ENCODE measurements at places on chromosomes 5 and 9.

DNA sequence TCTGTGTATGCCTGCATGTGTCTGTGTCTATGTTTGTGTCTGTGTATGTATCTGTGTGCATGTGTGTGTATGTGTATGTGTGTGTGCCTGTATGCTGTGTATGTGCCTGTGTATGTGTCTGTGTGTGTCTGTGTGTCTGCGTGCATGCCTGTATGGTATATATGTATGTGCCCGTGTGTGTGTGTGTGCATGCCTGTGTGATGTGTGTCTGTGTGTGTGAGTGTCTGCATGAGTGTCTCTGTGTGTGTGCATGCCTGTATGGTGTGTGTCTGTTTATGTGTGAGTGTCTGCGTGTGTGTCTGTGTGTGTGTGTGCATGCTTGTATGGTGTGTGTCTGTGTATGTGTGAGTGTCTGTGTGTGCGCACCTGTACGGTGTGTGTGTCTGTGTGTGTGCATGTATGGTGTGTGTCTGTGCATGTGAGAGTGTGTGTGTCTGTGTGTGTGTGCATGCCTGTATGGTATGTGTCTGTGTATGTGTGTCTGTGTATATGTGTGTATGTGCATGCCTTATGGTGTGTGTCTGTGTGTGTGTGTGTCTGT lies 137.1 kb upstream of the IRX2 start:
- DNase-seq, result no peak

DNA sequence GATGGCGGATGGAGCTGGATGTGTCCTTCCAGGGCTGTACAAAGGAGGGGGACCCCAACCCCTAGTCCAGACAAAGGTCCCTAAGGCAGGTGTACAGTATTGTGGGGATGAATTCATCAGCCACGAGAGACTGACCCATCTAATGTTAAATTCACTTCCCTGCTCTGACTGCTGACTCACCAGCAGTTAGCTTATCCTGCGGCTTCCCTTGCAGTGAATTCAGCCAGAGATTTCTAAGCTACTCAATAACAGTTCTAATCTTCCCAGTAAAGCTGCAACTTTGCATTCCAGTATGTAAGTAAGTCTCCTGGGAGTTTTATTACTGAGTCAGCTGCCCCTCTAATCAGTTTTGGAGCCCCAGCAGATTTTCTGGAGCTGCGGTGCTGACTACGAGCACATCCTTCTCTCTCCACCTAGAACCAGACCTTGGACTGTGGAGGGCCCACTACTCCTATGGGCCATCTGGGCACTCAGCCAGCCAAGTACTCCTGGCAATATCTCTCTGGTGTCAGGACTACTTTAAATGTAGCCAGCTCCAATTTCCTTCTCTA lies 16.1 kb downstream of the B4GALT1 start:
- DNase-seq, result no peak

DNA sequence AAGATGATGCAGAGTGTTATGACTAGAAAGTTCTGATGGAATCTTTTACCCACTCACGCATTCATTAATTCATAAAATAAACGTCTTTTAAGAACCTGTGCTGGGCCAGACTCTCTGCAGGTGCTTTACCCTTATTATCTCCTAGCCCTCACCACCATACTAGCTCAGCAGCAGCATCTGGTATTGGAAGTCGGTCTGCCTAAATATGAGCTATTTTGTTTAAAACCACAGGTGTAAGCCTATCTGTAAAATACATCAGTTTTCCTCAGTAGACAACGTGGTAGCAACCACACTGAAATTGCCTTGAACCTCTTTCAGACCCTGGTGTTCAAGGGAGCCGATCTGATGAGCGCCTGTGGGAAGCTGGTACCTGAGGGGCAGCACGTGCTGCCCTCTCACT lies 69.4 kb downstream of the PPIC start:
- DNase-seq, result no peak

DNA sequence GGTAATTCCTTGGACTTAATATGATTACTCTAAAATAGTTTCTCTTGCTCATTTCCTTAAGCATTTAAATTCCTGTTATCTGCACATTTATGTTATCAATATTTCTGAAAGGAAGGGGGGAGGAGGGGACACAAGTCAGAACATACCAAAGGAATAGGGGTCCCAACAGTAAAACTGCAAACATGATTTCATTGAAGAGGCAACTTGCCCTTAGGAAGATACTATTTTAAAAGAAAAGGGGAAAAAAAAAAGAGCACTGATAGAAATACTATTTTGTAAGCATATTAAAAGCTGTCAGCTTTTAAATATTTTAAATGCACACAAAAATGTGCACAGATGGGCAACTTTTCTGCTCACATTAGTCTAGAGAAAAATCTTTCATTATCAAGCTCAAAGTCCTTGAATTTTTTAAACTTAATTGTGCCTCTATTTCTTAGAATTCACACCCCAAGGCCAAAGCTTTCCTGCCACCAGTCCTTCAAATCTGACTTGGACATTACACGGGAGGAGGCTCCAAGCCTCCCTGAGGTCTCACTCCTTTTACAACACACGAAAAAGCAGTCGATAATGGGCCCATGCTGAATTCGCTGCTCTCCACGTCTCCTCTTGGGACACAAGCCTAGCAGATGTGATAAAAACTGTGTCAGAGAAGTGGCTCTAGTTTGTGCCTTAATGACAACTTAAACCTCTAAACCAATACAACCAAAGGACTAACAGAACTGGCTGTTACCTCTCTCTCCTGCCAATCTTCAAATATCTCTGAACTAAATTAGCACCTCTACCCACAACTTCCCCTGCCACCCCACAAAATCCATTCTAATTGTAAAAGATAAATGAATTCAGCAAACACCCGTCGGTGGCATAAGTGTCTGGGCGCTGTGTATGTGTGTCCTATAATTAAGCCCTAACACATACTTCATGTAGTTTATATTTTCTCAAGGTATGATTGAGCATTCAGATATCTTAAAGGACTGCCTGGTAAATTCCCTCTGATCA lies 154.3 kb downstream of the DENND1A start:
- no peak for DNase-seq

Measured in thymus (tissue), 14 donors.